ENCODE measurements at places on chromosomes 2 and 18.

DNA sequence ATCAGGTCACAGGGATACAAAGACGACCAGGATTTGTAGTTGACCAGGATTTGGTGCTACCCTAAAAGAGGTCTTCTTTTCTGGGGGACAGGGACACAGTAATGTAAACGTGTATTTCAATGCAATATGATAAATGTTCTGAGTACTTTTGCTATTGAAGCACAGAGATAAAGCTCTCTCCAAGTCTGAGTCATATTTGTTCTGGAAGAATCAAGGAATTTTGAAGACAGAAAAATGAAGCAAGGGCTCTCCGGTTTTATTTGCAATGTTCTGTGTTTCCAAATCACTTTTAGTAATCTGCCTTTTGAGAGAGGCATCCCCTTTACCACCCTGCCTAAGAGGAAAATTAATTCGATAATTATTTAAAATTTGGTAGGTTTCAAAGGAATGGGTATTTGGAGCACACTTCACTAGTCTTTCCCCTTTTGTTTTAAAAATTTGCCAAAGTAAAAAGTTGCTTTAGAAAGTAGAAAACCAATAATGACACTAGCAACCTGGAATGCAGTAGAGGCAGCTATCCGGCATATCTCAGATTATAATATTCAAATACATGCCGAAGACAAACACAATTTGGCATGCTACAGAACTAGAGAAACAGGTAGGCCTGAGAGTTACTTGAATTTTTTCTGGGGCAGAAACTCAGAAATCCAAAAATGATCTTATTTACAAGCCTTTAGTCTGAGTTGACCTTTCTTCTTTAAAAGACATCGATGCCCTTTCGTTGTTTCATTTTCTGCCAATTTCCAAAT, 82.7 kb downstream of the MREG start:
- no peak for DNase-seq

GRCh38 chr2:128834880-128835252, 516.2 kb upstream of the HS6ST1 start:
- no peak for DNase-seq

DNA sequence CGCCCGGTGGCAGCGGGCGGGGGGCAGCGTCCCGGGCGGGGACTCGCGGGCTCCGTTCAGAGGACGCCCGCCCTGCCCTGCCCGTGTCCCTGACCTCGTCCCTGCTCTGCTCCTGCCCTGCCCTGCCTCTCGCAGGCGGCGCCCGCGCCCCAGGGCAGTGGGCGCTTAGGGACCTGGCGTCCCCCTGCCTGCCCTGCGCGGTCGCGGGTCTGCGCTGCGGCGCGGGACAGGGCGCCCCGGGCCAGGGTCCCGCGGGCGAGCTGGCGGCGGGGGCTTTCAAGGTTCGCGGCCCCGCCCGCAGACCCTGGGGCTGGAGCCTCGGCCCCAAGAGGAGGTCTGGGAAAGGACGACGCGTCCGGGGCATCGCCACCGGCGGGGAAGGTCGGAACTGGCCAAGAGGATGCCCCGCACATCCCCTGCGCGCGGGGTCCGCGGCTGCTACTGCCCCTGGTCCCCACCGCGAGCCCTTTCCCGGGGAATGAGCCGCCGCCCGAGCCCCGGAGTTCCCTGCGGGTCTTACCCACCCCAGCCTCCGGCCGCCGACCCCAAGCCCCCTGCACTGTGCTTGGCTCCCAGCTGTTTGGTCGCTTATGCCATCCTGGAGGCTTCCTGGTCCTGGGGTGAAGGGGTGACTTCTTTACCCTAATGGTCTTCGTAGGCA, 679 bp downstream of the RNF144A start:
- no peak for DNase-seq

DNA sequence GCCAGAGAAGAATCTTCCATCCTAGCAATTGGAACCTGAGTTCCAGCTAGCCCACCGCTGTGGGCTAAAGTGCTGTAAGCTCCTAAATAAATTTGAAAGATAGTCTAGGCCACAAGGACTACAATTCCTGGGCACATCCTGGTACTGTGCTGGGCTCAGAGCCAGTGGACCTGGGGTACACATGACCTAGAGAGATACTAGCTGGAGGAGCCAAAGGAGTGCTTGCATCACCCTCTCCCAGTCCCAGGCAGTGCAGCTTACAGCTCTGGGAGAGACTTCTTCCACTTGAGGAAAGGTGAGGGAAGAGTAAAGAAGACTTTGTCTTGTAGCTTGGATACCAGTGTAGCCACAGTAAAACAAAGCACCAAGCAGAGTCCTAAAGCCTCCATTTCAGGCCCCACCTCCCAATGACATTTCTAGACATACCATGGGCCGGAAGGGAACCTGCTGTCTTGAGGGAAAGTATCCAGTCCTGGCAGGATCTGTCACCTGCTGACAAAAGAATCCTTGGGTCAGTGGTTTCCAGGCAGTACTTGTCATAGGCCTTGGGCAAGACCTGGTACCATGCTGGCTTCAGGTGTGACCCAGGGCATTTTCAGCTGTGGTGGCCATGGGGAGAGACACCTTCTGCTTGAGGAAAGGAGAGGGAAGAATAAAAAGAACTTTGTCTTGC, 89.5 kb downstream of the TMEM185B start:
- DNase-seq, result no peak

All from stimulated activated CD8-positive, alpha-beta memory T cell treated with anti-CD3 and anti-CD28 coated beads, Interleukin-7, amount 100 ng/mL, for 48 hours (primary cell).